ENCODE measurements at places on chromosomes 2 and 18.

GRCh38 chr18:13629841-13630715, 96.3 kb downstream of the FAM210A start:
- peak; percentile 86 for ATAC-seq

GRCh38 chr18:23248826-23249225, 113.5 kb downstream of the CABLES1 start:
- no peak for ATAC-seq

GRCh38 chr2:163878718-163879117, 142.9 kb upstream of the FIGN start:
- no peak for ATAC-seq

DNA sequence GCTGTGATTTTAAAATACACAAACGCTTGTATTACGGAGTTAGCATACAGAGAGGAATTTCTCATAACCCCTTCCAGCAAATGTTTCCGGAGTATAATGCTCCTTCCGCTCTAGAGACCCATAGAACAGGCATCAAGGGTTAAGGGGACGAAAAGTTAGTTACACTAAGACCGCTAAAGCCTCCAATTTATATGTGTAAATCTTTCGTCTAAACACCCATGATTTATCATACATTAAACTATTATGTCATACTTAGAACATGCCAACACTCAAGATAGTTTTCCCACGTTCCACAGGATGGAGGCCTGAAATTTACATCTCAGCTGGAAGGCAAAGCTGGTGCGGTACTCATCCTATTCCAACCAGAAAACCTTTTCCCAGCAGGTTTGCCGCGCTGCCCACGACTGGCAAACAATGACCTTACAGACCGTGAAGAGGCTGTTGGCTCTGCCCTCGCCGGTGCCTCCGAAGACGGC, 650 bp downstream of the ORMDL1 start:
- ATAC-seq = no peak

DNA sequence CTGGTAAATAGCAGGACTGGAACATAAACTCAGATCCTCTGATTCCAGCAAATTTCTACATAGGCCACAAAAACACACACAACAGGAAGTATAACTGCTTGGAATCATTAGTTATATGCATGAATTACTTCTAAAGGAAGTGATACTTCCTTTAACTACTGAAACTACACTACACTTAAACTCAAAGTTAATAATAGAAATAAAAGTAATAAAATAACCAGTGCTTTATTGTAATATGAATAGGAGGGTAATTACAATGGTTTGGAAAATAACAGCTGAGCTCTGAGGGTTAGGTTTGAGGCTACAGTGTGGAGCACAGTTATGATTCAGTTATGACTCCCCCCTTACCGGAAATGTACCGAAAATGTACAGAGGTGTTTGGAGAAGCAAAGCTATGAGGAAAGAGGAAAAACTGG, 18.5 kb upstream of the POLI start:
- ATAC-seq = peak; percentile 85

GRCh38 chr2:181988154-181988924, 2.7 kb downstream of the PPP1R1C start:
- ATAC-seq = no peak

GRCh38 chr2:160331258-160332025, 131.4 kb upstream of the ITGB6 start:
- ATAC-seq = no peak

- no peak for ATAC-seq
Observed at GRCh38 chr2:155190342-155190741, 491.8 kb downstream of the KCNJ3 start.

DNA sequence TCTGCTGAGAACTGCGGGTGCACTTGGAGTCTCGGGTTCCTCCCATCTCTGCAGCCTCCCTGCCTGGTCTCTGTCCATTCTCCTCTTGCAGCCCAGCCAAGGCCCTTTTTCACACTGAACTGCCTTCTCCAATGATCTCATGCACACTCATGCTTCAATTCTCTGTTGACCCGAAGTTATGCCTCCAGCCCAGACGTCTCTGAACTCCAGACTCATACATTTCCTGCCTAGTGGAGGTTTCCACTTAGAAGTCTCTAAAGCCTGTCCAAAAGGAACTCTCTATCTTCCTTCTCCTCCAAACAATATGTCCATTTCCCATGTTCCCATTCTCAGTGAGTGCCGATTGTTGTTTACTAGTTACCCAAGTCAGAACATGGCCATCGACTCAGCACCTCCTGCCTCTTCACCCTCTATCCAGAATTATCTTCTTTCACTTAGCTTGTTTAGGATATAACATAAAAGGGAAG, 155.2 kb downstream of the IRS1 start:
- ATAC-seq = no peak

- no peak for ATAC-seq
Observed at GRCh38 chr2:117492209-117492851, 322.2 kb upstream of the DDX18 start.

GRCh38 chr2:116413659-116414058, 1400.8 kb upstream of the DDX18 start:
- ATAC-seq = no peak

GRCh38 chr2:201205515-201205849, 22.5 kb downstream of the CASP10 start:
- no peak for ATAC-seq

DNA sequence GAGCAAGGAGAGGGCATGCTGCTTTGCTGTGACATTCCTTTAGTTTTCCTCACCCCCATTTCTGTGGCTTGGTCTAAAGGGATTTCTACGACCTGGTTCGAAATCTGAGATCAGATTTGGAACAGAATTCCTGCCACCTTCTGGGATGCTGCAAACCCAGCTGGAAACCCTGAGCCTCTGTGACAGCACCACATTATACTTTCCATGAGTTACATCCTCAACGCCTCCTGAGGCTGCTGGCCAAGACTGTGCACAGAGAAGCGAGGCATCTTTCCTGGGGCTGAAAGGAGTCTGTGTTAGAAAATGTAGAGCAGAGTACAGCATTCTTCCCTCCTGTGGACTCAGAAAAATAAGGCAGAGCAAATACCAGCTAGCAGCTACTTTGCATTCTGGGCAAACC, 138.1 kb upstream of the CHAC2 start:
- ATAC-seq = no peak

DNA sequence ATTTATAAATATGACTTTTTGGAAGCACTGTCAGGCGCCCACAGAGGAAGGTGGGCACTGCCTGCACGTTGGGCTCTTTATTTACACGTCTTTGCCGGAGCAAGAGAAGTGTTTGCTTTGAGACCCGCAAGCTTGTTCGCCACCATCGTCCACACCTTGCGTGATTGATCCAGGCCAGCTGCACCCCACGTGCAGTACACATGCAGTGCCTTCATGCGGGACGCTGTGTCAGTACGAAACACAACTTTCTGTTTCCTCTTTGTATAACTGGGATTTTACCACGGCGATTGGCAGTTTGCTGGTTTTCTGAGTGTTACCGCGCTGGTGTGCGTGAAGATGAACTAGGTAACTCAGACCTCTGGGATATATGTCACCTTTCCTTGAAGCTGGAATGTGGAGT, 571.0 kb upstream of the SALL3 start:
- no peak for ATAC-seq

DNA sequence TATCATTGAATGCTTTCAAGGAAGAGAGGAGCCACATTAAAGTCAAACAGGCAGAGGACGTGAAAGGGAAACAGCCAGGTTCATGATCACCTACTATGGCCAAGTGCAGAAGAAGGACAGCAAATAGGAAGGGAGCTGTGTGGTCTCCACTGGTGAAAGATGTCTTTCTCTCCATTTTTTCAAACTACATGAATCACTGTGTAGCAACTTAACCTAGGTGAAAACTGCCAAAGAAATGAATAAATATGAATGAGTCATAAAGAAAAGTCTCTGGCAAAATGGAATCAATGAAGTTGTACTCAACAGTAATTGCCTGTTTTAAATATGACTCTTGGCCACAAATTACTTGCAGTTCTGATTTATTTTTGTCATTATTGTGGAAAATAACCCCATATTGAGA, 452.6 kb upstream of the PKDCC start:
- no peak for ATAC-seq

- no peak for ATAC-seq
Observed at GRCh38 chr18:79548621-79548985, 131.0 kb upstream of the CTDP1 start.

- ATAC-seq = no peak
Observed at GRCh38 chr18:59954241-59954640, 54.4 kb downstream of the PMAIP1 start.

GRCh38 chr2:99809259-99809900, 319.6 kb upstream of the REV1 start:
- ATAC-seq = no peak

- no peak for ATAC-seq
Observed at GRCh38 chr2:46382331-46383112, 85.3 kb downstream of the EPAS1 start.

- no peak for ATAC-seq
Observed at GRCh38 chr2:237092920-237093781, 7.5 kb downstream of the COPS8 start.

- no peak for ATAC-seq
Observed at GRCh38 chr2:60523963-60524362, 29.5 kb downstream of the BCL11A start.

DNA sequence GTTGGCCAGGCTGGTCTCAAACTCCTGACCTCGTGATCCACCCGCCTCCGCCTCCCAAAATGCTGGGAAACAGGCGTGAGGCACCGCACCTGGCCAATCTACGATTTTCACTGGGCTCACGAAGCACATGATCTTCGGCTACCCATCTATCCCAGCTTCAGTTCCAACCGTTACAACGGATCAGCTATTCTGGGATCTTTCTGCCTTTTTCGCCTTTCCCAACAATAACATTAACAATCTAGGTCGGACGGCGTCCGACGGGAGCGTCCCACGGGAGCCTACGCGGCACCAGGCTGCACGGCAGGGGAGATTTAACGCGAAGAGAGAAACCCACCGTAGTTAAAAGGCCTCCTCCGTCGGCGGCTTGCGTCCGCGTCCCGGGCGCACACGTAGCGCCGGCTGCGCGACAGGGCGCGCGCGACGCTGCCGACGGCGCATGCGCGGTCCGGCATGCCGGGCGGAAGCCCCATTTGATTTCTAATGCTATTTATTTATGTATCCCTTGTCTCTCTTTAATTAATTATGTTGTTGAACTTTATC, at the start of gene MSL3B:
Gene MSL3B (minus strand): TSS at position 394 of the 540 bp plus-strand sequence.
- ATAC-seq = peak; percentile 76

GRCh38 chr2:45754131-45755010, 102.9 kb downstream of the PRKCE start:
- no peak for ATAC-seq

GRCh38 chr2:23777826-23778225, 149.1 kb downstream of the ATAD2B start:
- ATAC-seq = no peak

DNA sequence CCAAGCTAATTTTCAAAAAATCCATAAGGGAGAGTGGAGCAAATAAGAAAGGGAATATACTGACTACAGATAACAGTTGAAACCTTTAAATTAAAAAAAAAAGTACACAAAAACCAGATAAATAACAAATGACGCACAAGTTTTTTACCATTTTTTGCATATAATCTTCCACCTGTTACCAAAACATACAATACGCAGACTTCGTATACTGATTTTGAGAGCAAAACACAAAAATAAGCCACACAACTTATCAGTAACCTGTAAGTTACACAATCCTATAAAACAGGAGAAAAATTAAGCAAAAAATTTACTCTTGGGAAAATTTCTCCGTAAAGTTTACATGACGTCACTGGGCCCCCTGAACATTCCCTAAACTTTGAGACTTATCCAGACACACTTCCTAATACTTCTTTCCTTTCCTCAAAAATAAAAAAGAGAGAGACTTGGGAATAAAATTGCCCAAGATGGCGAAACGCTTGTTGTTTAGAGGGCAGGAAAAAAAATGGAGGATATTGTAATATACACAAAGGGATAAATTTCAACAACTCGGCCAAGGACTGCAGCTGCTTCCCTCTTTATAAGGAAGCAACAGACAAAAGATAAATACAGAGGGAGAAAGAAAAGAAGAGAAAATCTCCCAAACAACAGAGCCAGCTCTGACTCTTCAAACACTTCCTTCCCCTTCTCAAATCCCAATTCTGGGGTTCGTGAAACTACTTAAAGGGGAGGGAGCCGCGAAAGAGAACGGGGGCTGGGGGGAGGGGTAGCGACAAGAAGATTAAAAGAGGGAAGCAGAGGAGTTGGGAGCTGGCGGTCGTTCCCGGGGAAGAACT, 1.6 kb downstream of the BAZ2B start:
- no peak for ATAC-seq

GRCh38 chr2:136000502-136000901, 15.1 kb upstream of the DARS1 start:
- no peak for ATAC-seq

DNA sequence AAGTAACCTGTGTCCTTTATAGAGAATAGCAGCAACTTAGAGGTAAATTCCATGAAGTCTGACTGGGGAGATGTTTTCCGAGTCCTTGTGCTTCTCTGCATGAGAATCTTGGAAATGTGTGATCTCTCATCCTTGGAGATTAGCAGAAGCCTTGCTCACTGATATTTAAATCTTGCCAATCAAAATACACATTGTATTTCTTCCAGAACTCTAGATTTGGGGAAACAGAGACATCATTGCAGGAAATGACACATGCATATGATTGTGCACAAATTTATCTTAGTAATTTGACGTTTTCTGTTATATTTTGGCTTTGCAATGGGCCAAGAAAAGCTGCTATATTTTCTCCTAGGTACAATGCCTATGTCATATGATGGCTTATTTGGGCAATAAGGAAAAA, 182.6 kb downstream of the ZNF804A start:
- ATAC-seq = no peak

DNA sequence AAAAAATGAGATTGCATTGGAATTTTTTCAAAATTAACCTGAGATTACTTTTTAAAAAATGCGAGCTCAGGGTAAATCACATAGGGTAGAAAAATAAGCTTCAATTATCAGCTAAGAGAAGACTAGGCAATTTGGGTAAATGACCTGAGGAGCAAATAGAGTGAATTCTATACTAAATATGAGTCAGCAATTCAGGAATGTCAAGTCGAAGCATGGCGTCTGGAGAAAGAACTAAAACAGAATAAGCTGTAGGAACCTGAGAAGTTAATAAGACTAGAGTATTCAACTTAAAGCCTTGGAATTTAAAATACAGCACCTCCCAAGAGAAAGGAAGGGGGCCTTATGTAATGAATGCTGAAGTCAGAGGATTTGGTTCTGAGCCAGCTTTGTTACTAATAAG, 487.0 kb downstream of the SUCLG1 start:
- no peak for ATAC-seq

- ATAC-seq = no peak
Observed at GRCh38 chr2:104289651-104290565, 564.0 kb upstream of the POU3F3 start.

DNA sequence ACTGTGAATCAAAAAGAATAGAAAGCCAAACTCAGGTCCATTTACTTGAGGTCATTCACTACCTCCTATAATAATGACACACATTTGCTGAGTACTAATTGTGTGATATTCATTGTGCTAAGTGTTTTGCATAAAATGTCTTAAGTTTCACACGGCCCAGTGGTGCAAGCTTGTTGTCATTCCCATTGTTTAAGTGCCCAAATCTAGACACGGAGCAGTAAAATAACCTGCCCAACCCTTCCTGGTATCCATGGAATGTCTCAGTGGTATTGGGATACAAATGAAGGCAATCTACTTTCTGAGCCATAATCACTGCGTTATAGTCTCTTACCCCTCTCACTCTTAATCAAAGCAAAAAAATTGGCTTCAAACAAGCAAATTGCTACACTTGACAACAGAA, 233.3 kb downstream of the NCKAP5 start:
- ATAC-seq = no peak

Data from activated CD4-positive, CD25-positive, alpha-beta regulatory T cell treated with anti-CD3 and anti-CD28 coated beads, Interleukin-2, amount 50 U/mL, for 24 hours (primary cell).